Naive thymus-derived CD8-positive, alpha-beta T cell (primary cell): ENCODE measurements at places on chromosomes 12 and 14.

DNA sequence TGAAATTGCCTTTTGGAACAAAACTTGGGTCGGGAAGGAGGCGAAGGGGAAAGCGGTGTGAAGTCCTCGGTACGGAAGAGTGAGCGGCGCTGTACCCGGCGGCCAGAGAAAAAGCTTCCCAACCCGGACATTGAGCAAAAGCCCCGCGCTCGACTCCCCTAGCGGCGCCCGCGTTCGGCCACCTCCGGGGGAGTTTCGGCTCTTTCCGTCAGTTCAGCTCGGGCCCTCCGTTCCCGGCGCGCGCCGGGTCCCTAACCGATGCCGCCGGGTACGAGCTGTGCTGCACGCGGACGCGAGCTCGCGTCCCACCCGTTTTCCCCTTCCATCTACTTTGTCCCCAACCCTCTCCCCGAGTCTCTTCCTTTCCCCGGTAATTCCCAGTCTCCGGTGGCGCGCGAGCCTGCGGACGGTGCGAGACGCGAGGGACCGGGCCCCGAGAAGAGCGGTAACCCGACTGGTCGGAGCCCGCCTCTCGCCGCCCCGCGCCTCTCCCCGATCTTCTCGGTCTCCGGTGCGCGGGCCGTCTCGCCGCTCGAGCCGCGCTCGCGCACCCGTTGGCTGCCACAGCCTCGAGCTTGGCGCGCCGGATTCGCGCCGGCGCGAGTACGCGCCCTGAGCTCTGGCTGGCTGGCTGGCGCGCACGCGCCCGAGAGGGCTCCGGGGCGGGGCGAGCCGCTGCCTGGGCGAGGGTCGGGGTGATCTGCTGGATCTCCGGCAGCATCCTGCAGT, 446 bp upstream of the SPATS2 start:
- H3K4me1 ChIP-seq = peaks cover 32% of the 10 kb centered on the region
- no peaks in the 10 kb centered on the region for H3K36me3 ChIP-seq
- peak; percentile 82 for DNase-seq
- peak overlapping the region; percentile 97 for H3K27ac ChIP-seq

DNA sequence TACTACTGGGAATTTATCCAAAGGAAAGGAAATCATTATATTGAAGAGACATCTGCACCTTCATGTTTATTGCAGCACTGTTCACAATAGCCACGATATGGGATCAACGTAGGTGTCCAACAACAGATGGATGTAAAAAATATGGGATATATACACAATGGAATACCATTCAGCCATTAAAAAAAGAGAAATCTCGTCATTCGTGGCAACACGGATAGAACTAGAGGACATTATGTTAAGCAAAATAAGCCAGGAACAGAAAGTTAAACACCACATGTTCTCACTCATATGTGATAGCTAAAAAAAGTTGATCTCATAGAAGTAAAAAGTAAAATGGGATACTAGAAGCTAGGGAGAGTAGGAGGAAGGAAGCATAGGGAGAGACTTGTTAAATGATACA, 82.9 kb upstream of the CLMN start:
- H3K4me3 ChIP-seq = no peak overlapping the region
- no peaks in the 10 kb centered on the region for H3K36me3 ChIP-seq
- H3K27me3 ChIP-seq = no peaks in the 10 kb centered on the region
- DNase-seq = no peak

- DNase-seq = no peak
- H3K27ac ChIP-seq = no peak overlapping the region
- H3K27me3 ChIP-seq = no peaks in the 10 kb centered on the region
- H3K4me1 ChIP-seq = no peaks in the 10 kb centered on the region
- H3K4me3 ChIP-seq = no peak overlapping the region
- H3K36me3 ChIP-seq = no peaks in the 10 kb centered on the region
These were observed 388.6 kb downstream of the CCDC91 start for GRCh38 chr12:28578833-28579252.

- no peaks in the 10 kb centered on the region for H3K36me3 ChIP-seq
- no peaks in the 10 kb centered on the region for H3K27me3 ChIP-seq
- peak; percentile 7 for DNase-seq
- H3K4me3 ChIP-seq = peak overlapping the region; percentile 92
- H3K4me1 ChIP-seq = peaks cover 45% of the 10 kb centered on the region
- peak overlapping the region; percentile 99 for H3K27ac ChIP-seq
These were observed 800 bp downstream of the PCNX4 start for GRCh38 chr14:60092526-60092920.

DNA sequence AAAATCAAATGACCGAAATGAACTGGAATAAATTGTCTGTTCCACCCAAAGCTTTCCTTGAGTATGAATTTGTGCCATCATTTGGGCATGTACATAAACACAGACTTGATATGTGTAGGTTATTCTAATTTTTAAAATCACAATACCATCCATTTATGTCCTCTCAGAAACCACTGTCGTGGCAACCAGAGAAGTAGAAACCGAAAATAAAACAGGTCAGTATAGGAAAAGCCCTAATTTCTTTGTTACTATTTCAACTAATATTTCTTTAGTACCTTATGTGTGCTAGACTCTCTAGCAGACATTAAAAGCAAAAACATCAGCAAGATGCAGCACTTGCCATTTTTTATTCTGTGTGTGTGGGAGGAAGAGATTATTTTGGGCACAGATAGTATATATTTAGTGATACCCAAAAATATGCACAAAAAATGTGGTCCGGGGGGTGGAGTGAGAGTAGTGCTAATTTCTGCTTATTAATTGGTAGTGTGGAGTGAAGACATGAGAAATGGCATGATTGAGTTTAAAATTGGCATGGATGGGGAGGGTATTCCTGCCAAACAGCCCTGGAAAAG, 130.8 kb upstream of the CNTN1 start:
- no peak overlapping the region for H3K4me3 ChIP-seq
- H3K27ac ChIP-seq = no peak overlapping the region
- no peaks in the 10 kb centered on the region for H3K27me3 ChIP-seq
- no peaks in the 10 kb centered on the region for H3K36me3 ChIP-seq
- no peaks in the 10 kb centered on the region for H3K4me1 ChIP-seq

DNA sequence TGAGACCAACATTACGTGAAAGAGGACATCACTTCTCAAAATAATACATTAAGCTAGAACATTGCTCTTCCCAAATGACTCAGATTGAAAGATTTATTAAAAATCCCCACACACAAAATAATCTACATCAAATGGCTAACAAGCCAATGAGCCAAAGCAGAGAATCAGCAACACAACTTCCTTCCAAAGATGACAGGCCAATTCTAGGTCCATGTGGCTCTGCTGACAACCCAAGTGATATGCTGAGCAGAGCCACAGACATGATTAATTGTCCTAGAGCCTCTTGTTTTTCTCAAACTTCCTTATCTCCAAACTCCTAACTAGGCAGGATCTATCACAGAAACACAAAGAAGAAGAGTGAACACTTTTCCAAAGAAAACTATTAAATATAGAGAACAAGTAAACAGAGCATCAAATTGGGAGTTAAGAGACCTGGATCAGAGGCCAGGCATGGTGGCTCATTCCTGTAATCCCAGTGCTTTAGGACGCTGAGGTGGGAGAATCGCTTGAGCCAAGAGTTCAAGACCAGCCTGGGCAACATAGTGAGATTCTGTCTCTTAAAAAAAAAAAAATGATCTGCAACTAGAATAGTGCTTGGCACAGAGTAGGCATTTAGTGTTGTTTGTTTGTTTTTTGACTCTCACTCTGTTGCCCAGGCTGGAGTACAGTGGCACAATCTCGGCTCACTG, 38.5 kb downstream of the SENP1 start:
- no peak overlapping the region for H3K4me3 ChIP-seq
- no peaks in the 10 kb centered on the region for H3K27me3 ChIP-seq
- H3K27ac ChIP-seq = no peak overlapping the region
- peaks cover 86% of the 10 kb centered on the region for H3K36me3 ChIP-seq
